ENCODE measurements at places on chromosomes 3 and 15.

DNA sequence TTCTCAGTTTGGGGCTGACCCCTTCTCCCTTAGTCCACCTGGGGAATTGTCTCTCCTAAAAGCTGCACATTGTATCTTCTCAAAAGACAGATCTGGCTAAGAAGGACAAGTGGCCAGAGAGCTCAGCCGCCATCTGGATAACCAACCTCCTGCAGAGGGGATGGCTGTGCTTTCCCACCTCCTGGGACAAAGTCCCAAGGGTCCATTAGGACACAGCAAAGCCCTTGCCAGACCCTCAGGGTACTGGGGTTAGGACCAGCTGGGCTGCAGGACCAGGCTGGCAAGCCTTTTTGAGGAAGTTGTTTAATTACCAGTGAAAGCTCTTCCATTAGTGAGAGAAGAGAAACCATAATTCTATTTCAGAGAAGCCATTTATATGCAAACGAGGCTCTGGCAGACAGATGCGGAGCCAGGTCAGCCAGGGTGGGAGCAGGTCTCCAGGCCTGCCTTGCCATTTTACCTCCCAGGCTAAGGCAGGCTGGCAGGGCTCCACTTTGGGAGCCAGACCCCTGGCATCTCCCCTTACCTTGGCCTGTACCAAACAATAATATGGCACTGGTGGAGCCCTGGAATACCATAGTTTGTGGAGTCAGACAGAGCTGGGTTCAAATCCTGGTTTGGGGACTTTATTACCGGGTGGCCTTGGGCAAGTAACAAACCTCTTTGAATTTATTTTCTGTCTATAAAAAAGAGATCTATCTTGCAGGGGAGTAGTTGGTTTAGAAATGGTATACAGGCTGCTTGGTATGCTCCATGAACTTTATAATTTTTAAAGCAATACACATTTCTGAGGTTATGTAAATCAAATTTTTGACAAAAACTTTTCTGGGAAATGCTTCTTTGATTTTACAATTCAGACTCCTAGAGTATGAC is 17.9 kb downstream of the SHF start:
- no peak for DNase-seq

DNA sequence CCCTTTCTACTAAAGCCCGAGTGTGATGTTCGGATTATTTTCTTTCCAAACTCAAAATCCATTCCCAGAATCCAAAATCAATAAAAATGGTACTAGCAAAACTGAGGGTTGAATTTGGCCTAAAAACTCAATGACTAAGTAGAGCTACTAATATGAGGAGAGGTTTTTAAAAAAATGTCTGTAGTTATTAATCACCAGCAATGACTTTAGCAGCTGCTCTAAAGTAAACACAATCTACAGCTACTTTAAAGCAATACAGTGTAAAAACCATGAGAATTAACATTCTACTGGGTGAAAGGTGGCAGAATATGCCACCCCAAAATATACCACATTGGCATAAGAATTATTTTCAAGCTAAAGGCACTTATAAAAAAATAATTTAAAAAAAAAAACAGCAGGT is 23.5 kb downstream of the FHIT start:
- DNase-seq = no peak

- DNase-seq = no peak
These were observed 35.4 kb downstream of the EHD4 start for GRCh38 chr15:41936649-41937567.

DNA sequence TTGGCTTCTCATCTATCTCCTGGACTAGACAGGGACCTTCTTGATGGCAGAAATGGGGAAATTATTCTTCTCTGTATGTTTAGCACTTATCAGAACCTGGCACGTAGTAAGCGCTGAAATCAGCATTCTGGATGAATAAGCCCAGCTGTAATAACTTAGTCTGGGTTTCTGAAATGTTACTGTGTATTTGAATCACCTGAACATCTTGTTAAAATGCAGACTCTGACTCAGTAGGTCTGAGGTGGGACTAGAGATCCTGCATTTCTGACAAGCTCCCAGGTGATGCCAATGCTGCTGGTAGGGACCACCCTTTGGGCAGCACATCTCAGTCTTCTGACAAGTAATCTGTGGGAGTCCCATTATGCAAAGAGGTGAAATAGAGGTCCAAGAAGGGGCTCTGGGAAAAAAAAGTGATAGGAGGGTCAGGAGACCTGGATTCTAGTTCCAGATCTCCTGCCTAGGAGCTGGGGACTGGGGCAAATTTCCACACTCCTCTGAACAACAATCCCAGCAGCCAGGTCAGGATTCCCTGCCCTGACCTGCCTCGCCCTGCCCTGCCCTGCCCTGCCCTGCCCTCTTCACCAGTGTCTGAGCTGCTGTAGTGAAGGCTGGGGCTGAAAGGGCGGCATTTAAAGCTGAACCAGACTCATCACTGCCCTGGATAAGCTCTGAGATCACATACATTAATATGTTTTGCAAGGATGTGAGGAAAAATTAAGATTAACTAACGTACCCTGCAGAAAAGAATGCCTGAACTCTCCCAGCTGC is 17.2 kb upstream of the SLC6A11 start:
- no peak for DNase-seq
